ENCODE measurements at places on chromosomes 4 and X. TPM values are rescaled to one million over a fixed set of nuclear protein-coding genes. Genes with fewer than 3 reads are reported as not detected.

COPS4 gene
- total RNA-seq = 35.3 TPM

DNA sequence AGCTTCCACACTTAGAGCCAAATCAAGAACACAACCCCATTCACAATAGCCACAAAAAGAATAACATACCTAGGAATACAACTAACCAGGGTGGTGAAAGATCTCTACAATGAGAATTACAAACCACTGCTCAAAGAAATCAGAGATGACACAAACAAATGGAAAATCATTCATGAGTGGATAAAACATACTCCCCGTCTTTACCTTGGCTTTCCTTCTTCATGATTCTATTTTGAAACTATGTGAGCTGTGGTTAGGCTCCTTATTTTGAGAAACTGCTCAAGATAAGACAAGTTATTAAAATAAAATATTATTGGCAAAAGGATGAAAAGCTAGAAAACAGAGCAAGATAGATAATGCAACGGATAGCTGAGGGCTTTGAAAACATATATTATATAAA is 598.1 kb upstream of the FAT1 start:
- DNase-seq = no peak

VGLL1 gene
- 85.6 TPM for total RNA-seq

DNA sequence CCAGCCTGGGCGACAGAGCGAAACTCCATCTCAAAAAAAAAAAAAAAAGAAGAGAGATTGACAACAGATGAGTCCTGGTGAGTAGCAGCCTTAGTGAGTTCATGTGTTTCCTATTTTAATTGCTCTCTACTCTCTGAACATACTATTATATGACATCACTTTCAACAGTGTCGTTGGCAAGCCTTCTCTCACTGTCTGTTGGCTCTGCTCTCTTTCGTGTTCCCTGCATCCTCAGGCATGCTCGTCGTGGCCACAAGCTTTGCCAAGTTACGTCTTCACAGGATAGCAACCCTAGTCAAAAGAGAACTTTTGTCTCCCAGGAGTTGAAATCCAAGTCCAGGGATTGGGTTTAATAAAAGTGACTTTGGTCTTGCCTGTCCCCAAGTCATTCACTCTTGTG is 117.1 kb upstream of the EGFL6 start:
- no peak for DNase-seq

- DNase-seq = no peak
These were observed 16.0 kb downstream of the ANXA3 start for GRCh38 chr4:78567500-78568060.

PRSS12 gene
- total RNA-seq = 2.4 TPM

- DNase-seq = no peak
These were observed 192.0 kb upstream of the HAND2 start for GRCh38 chr4:173722075-173722474.

Measured in ureter (tissue), 1 donor.